CD4-positive, alpha-beta memory T cell (primary cell): ENCODE measurements at places on chromosomes 6 and 20. TPM values are rescaled to one million over a fixed set of nuclear protein-coding genes. Genes with fewer than 3 reads are reported as not detected.

Gene BIRC7
- total RNA-seq: not detected

DNA sequence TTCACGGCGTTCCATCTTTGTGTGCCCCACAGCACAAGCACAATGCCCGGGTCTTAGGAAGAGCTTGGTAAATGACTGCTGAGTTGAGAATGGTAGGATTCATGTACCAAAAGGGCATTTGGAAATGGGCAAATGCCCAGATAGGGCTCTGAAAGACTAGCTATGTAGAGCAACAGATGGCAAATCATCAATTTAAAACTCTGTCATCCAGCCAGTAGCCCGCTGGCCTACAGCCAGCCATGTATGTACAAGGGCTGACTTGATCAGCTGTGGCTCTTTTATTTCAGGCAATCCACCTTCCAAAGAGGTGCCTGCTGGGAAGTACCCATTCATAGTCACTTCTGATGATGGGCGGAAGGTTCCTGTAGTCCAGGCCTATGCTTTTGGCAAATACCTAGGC lies 35.1 kb downstream of the NT5E start:
- peaks cover 5% of the 10 kb centered on the region for H3K4me1 ChIP-seq
- H3K27ac ChIP-seq: no peak overlapping the region
- H3K36me3 ChIP-seq: no peaks in the 10 kb centered on the region
- no peaks in the 10 kb centered on the region for H3K27me3 ChIP-seq
- DNase-seq: no peak

Gene OPRL1
- 0.87 TPM for total RNA-seq

Gene ZNF311
- 0.64 TPM for total RNA-seq

DNA sequence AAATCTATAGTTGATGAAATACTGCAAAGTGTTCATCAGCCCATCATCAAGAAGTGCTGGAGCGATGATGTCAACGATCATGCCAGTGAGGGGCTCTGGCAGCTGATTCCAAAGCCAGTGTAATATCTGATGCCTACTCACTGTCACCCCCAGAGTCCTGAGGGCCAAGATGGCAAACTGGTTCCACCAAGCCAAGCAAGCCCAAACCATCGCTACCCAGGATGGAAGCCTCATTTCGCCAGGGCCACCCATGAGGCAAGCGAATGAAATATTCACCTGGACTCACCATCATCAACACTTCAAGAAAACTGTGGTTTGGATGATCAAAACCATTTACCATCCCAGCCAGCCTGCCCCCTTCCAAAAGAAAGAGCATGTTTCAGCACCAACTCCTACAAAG lies 76.5 kb downstream of the GNAS-AS1 start:
- H3K36me3 ChIP-seq: no peaks in the 10 kb centered on the region
- no peak for DNase-seq
- no peaks in the 10 kb centered on the region for H3K27me3 ChIP-seq
- H3K27ac ChIP-seq: no peak overlapping the region

GRCh38 chr6:130282234-130282995 lies 59.7 kb upstream of the SAMD3 start:
- peak; percentile 46 for DNase-seq
- no peaks in the 10 kb centered on the region for H3K36me3 ChIP-seq
- H3K27ac ChIP-seq: no peak overlapping the region
- H3K4me3 ChIP-seq: no peak overlapping the region

DNA sequence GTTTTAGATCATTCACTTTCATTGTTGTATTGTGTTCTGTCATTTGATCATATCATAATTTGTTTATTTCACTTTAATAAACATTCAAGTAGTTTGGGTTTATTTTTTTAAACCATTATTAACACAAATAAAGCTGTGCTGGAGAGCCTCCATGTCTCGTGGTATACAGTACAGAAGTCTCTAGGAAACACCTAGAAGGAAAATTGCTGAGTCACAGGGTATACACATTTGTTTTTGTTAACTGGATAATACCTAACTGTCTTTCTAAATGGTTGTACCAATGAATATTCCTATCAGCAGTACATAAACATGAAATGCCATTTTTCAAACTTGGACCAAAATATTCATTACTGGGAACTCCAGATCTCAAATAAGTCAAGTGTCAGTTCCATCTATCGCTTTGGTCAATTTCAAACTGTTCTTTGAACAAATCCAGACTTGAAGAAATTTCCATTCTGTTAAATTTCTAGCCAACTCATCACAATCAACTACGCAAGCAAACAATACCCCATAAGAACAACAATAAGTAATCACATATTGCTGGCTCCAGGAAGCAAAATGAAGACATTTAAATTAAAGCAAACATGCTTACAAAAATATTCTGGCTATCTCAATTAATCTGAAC lies 138.1 kb downstream of the ATXN1 start:
- DNase-seq: no peak
- H3K27ac ChIP-seq: no peak overlapping the region
- H3K27me3 ChIP-seq: no peaks in the 10 kb centered on the region
- no peaks in the 10 kb centered on the region for H3K36me3 ChIP-seq
- no peak overlapping the region for H3K4me3 ChIP-seq

Gene MTFR2
- 1.2 TPM for total RNA-seq

Gene HLA-E
- 1,122 TPM for total RNA-seq

DNA sequence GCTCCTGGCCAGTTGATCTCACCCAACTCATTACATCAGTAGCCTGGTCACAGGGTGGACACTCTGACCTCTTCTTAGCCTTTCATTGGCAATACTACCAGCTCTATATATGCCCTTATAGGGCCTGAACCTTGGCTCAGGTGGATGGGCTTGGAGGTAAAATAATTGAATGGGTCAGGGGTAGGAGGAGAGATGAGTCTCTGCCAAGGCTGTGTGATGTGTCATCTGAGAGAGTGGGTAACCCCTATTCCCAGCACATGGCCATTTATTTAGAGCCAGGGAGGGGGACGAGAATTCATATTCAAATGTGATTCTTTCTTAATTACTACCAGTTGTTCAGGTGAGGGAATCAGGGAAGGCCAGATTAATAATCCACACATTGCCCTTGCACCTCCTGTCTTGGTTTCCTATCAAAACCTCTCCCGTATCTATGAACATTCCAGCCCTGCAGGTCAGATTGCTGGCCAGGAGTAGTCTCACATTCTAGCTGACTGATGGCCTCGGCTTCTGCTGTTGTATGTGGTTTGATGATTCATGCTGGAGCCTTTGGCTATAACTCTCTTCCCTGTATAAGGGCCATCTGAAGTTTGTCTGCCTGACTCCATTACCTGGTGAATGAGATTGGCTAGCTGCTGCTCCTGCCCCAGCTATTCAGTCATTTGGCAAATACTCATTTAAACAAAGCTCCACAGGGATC lies 13.4 kb downstream of the C20orf173 start:
- no peaks in the 10 kb centered on the region for H3K27me3 ChIP-seq
- no peak overlapping the region for H3K27ac ChIP-seq
- H3K36me3 ChIP-seq: peaks cover 33% of the 10 kb centered on the region
- no peaks in the 10 kb centered on the region for H3K4me1 ChIP-seq
- no peak overlapping the region for H3K4me3 ChIP-seq
- no peak for DNase-seq

DNA sequence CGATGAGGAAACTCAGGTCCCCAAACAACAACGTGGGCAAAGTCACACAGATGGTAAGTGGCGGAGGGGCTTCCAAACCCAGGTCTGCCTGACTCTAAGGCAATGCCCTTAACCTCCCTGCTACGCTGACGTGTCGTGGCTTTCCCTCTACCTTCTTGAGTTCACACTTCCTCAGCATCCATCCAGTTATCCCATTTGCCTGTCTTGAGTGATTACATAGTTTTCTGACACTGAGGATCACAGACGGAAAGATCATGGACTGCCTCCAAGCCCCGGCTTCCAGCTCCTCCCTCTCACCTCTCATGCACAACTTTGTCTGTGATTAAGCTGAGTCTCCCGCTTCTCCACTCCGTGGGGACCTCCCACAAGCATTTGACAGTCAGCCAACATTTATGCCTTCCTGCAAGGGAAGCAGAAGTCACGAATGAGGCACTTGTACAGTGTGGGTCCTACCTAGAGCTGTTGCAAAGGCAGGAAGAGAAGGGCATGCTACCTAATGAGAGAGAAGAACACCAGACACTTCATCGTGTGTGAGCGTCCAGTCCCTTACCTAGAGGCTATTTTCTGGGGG lies 33.8 kb downstream of the TBC1D7 start:
- no peaks in the 10 kb centered on the region for H3K4me1 ChIP-seq
- H3K27me3 ChIP-seq: no peaks in the 10 kb centered on the region
- H3K27ac ChIP-seq: no peak overlapping the region
- no peak overlapping the region for H3K4me3 ChIP-seq
- peaks cover 23% of the 10 kb centered on the region for H3K36me3 ChIP-seq
- DNase-seq: no peak

Gene PKIB
- total RNA-seq: 0.89 TPM

DNA sequence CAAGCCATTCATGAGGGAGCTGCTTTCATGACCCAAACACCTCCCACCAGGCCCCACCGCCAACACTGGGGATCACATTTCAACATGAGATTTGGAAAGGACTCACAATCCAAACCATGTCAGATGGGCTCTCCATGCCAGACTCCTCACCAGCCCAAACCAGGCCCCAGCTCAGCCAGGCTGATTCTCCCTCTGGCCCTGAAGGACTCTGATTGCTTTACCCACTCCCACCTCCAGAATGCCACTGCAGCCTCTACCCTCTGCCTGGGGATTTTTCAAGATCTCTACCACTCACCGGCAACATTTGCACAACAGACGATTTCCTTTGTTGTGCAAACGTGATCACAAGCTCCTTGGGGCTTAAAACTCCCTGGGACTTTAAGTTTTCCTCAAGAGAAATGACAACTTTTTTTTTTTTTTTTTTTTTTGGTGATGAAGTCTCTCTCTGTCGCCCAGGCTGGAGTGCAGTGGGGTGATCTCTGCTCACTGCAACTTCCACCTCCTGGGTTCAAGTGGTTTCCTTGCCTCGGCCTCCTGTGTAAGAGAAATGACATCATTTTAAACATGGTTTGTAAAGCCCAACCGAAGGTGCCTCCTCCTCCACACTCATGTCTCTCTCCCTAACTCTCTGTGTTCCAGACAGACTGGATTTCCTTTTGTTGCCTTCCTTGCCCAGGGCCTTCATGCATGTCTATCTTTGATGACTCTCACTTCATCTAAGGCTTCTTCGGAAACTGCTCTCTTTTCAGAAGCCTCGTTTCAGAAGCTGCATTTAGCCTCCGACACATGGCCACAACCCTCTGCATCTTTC lies 147.0 kb downstream of the CDH26 start:
- H3K27me3 ChIP-seq: no peaks in the 10 kb centered on the region
- H3K36me3 ChIP-seq: no peaks in the 10 kb centered on the region
- H3K4me3 ChIP-seq: no peak overlapping the region

DNA sequence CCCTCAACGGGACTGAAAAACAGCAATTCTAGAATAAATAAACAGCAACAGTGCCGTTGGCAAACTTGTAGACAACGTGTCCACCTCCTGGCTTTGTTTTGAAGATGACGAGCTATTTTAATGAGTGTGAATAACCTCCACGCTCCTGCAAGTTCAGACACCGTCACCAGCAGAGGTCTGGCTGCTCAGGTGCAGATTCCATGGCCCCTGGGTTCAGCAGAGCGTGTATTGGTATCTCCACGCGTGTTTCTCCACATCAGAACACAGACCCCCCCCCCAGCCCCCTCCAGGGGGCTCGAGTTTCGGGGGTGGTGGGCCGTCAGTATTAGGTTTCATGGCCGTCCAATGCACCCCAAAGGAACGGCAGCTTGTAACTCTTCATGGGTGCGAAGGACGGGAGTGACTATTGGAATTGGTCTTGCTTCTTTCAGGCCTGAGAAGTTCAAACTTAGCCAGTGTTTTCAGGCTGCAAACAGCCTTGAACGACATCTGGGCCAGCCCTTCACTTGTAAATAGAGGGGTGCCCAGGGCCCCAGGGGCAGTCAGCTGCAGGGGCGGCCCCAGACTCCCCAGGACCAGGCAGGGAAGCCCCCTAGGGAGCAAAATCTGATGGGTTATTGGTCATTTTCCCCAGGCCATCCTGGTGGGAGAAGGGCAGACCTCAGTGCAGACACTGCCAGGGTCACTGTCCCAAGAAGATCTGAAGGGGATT lies 308.6 kb downstream of the TAF4 start:
- H3K4me3 ChIP-seq: no peak overlapping the region
- H3K36me3 ChIP-seq: no peaks in the 10 kb centered on the region
- no peaks in the 10 kb centered on the region for H3K27me3 ChIP-seq
- no peaks in the 10 kb centered on the region for H3K4me1 ChIP-seq
